ENCODE measurements at places on chromosomes 6 and 20.

DNA sequence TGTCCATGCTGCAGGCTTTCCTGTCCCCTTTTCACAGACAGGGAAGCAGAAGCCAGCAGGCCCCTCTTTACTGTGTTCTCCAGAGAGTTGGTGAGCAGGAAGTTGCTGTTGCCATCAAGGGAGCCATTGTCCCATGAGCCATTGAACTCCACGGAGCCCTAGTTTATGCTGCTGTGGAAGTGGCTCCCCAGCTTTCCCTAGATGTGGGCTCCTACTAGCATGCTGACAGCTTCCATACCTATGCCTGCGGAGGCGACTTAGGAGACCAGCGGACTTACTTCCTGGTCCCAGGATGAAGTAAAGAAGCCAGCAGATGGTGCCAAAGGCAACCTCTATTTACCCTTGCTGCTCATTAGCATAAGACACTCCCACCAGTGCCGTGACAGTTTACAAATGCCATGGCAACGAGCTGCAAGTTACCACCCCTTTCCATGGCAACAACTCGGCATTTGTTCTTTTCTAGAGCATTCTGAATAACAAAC is 30.8 kb upstream of the FKBP1A start:
- DNase-seq: no peak

DNA sequence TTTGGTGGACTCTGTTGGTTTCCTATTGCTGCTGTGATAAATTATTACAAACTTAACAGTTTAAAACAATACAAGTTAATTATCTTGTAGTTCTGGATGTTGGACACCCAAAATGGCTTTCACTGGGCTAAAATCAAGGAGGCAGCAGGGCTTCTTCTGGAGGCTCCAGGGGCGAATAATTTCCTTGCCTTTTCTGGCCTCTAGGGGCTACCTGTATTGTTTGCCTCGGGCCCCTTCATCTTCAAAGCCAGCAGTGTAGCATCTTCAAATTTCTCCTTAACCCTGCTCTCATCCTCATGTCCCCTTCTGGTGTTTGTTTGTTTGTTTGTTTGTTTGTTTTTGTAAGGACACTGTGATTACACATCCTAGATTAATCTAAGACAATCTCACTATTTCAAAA is 60.5 kb upstream of the ANKEF1 start:
- DNase-seq: no peak

DNA sequence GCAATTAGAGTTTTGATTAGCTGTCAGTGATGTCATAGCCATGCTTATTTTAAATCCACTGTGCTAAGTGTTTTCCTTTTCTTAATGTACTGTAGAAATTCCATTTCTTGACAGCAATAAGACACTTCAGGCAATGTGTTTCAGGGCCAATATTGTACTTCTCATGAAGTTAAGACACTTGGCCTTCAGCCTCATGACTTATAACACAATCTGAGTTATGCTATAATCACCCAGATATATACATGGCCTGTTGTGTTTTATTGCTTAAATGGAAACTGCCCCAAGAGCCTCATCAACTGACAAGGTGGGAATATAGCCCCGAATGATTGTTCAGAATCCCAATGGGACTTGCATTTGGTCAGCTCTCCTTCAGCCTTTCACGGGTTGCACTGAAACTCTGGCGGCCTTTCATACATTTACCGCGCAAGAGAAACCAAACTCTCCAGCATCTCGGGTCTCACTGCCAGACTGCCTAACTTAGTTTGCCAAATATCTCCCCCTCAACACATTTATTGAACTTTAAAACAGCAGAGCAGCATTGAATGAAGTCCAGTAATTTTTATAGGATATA is 44.2 kb upstream of the TBX18 start:
- DNase-seq: no peak

- no peak for DNase-seq
Observed at GRCh38 chr20:35306931-35307517, 14.8 kb upstream of the FAM83C start.

- DNase-seq: no peak
Observed at GRCh38 chr6:134272374-134272773, 45.5 kb downstream of the SGK1 start.

DNA sequence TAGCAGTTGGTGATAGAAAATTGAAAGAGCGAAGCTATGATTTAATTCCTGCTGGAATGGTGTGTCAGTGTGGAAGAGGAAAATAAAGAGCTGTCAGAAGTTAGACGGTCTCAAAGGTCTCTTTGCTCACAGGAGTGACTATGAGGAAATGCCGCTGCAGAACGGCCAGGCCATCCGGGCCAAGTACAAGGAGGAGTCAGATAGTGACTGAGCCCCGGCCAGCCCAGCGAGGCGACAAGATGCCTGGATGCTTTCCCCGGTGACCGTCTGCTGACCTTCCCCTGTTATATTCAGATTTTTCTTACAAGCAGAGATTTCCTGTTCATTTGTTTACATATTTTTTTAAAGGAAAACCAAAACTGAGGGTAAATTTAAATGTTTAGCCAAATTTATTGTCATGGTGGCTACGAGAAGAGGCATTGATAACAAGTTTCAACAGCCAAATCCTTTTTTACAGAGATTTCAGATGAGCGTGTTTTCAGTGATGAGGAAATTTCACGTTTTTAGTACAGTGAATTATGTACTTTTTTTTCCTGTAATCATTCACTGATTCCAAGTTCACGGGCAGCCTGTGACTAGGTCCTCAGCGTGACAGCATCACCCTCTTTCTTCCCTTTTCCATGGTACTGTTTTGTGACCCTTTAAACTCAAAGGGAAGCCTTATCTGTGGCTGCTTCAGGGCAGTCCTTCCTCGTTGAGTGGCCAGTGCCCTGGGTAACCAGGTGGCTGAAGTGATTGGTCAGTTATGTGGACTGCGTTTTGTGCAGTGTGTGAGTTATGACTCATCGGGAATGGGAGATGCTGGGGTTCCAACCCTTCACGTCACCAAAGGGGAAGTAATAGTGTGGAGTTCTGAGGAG is 12.6 kb downstream of the DYNLT1 start:
- DNase-seq: no peak

DNA sequence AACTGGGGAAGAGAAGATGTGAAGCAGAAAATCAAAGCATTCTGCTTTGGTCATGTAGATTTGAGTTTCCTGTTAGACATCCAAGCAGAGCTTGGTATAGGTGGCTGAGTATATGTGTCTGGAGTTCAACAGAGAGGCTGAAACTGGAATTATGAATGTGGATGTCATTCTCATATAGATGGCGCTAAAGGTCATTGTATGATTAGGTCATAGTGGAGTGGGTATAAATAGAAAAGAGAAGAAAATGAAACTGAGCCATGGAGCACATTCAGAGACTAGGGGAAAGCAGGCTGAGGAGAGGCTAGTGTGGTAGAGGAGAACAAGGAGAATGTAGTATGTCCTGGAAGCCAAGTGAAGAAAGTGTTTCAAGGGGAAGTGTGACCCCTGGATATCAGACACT is 295.6 kb upstream of the PLN start:
- no peak for DNase-seq

DNA sequence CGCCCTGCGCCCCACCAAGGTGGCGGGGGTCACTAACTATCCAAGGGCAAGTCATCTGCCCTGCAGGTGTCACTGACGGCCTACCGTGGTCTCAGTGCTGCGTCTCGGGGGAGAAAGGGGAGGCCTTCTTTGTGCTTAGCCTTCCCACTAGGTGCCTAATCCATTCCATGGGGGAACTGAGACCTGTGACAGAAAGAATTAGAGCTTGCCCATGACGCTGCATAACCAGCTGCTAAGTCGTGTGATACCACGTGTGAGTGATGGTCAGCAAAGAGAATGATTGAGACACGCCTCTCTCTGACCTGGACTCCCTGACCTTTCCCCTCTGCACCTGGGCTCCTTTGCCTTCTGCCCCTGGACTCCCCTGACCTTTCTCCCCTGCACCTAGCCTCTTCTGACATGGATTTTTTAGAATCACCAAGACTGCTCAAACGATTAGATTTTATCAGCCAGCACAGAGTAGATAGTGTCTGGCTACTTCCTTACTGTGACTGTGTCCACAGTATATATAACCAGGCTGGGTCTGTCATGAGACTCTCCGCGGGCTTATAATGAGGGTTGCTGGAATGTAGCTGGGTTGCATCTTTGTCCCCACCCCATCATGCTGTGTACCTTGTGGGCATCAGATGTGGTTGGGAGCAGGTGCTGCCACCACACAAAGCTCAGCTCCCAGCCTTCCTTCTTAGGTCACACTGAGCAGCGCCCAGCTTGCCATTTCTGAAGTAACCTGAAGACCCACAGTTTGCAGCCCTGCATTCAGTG is 140.6 kb downstream of the TMEM242 start:
- no peak for DNase-seq

DNA sequence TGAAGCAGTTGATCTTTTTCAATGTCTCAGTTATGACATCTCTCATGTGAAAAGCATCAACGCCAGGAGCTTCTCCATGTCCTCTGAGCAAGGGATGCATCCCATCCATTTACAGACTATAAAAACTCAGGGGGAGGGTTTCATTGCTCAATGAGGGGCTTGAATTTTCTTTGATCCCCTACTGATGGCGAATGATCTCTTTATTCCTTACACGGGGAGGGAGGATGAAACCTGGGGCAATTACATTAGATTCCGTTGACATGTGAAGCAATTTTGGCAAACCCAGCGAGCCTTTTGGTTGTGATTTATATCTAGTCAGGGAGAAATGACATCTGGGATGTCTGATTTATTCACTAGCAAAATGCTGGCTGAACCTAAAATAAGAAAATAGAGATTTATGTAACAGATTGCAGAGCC is 268.9 kb downstream of the HIVEP2 start:
- no peak for DNase-seq

Data from NCI-H2081 treated with DMSO at 0.1 percent for 48 hours (cell line).